NCI-H526 (cell line): ENCODE measurements at places on chromosomes 7 and 10.

DNA sequence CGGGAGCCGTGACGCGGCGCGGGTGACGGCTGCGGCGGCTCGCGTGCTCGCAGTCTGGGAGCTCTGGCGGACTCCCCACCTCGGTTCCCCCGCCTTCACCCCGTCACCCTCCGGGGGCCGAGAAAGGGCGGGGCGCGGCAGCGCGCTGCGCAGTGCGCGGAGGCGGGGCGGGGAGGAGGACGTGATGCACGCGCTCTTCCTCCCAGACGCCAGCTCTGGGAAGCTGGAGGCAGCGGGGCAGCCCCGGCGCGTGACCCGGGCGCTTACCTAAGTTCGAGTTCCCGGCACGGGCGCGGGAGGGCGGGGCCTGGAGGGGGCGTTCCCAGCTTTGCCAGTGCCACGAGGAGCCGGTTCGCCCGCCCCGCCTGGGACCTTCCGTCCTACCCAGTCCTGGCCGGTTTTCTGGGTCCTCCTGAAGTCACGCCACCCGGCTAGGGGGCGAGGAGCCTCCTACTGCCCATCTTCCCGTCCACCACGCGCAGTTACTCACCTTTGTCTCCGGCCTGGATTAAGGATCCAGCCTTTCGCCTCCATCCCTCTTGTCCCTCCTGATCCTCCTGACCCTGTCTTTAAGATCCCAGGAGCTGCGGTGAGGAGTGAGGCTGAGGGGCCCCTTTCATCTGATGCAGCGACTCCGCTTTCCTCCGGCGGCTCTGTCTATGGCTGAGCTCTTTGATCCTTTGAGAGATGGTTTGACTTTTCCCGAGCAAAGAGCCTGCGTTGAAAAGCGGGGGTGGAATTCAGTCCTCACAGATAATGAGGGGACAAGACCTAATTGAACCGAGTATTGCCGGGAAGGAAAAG is 470 bp upstream of the NAMPT start:
- DNase-seq = peak; percentile 97

GRCh38 chr7:116588641-116589594 is 64.1 kb downstream of the CAV1 start:
- DNase-seq = peak; percentile 83

- no peak for DNase-seq
These were observed 489.0 kb downstream of the GATA3 start for GRCh38 chr10:8543361-8544056.

- DNase-seq = no peak
These were observed 200.8 kb downstream of the ELMO1 start for GRCh38 chr7:37247861-37248260.

GRCh38 chr10:130040351-130040750 is 70.3 kb downstream of the C10orf143 start:
- DNase-seq = no peak

DNA sequence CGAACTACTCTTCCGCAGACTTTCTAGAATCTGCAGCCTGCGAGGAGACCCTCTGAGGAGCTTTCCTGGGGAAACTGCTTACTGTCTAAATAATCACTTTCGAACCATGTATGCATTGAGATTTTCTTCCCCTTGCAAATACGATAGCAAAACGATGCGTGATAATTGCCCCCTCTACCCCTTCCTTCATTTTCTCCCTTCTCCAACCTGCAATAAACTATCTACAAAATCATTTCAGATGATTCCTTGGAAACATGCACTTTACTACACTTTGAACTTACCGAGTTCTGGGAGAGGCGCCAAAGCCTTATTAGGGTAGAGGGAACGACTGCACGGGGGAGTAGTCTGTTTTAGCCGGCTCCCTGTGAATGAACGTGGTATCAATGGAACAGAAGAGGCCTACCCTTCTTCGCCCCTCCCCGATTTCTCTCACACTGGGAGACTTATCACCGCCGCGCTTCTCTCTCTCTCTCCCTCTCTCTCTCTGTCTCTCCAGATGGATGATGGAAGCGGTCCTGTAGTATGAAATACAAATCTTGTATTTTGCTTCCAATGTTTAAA is at the start of gene FGFBP3:
Gene FGFBP3, minus strand, starts transcription at position 370 of the 561 bp plus-strand sequence. CDS start 517 bp downstream, outside the sequence.
- DNase-seq = peak; percentile 71

- DNase-seq = no peak
These were observed 96.0 kb downstream of the NRCAM start for GRCh38 chr7:108360058-108360800.
